ENCODE measurements at places on chromosomes 11 and 22. TPM values are rescaled to one million over a fixed set of nuclear protein-coding genes. Genes with fewer than 3 reads are reported as not detected.

The OR9Q2 gene
- total RNA-seq, result not detected

The GLB1L3 gene
- 0.35 TPM for total RNA-seq

The PHOX2A gene
- total RNA-seq, result not detected

The ROBO4 gene
- total RNA-seq, result 25.2 TPM

The MMP12 gene
- total RNA-seq, result 1.6 TPM

The TLCD5 gene
- total RNA-seq, result 8.8 TPM

The DDIAS gene
- 4.6 TPM for total RNA-seq

The SERPING1 gene
- 53.5 TPM for total RNA-seq

The P2RY2 gene
- total RNA-seq, result 6.0 TPM

The IGLL1 gene
- 3.7 TPM for total RNA-seq

The MUC5AC gene
- total RNA-seq, result 0.18 TPM

The TRPC6 gene
- 12.7 TPM for total RNA-seq

The SMIM35 gene
- total RNA-seq, result not detected

The SLC22A9 gene
- total RNA-seq, result not detected

The TNNT3 gene
- 410 TPM for total RNA-seq

The CBLIF gene
- total RNA-seq, result 0.53 TPM

The MAPK12 gene
- total RNA-seq, result 19.1 TPM

The BIK gene
- 1.1 TPM for total RNA-seq

The SHISA8 gene
- total RNA-seq, result 0.82 TPM
